NCI-H1417 treated with DMSO at 0.1 percent for 48 hours (cell line): ENCODE measurements at places on chromosomes 16 and 17.

GRCh38 chr17:72460711-72461110 lies 339.9 kb downstream of the SOX9 start:
- DNase-seq = no peak

DNA sequence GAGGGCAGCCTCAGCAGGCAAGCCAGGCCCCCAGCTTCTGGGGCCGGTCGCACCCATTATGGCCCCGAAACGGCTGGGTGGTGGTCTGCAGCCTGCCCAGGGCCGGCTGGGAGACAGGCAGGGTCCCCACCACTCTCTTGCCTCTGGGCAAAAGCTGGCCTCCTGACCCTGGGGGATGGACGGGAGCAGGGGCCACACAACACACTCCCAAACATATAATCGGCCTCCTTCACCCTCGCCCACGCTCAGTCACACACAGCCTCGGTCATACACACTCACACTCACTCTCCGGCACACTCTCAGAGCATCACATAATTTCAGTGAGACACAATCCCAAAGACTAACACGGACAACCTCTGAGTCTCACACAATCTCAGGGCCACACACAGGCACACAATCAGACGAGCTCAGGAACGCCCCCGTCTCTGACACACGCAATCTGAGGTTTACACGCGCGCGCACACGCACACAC lies 589 bp downstream of the PEMT start:
- no peak for DNase-seq

DNA sequence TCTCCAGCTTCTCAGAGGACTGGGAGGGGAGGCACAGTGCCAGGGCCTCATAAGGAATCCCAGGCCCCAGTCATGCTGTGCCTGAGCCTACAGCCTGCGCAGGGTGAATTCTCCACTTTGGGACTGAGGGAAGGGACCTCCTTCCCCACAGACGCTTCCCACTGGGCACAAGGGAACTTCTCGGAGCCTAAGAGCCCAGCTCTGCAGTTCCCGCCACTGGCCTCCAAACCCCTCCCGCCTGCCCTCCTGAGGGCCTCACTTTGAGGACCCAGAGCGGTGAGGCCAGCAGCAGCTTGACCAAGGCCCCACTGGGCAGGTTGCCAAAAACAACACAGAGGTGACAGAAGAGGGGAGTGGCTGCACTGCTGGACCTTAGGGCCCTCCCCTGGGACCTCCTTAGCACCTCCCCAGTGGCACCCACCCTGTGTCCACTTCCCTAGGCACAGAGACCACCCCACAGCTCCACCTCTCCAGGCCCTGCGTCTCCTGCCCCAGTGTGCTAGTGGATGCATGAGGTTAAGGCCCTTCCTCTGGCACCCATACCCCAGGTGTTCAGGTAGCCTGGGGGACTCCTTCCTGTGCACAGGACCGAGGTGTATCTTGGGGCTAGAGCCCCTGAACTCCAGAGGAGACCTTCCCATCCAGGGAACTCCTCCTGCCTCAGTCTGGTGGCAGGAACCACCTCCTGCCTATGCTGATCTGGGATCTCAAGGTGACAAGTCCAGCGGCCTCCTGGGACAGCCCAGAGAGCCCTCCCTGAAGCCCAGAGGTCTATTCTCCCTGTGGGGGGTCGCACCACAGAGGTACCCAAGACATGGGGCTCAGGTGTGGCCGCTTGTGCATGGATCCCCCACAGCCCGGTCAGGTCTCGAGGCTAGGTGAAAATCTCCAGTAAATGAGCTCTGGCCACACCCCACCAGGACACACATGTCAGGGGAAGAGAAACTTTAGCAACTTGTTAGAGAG lies 3.4 kb downstream of the CASKIN2 start:
- no peak for DNase-seq

- no peak for DNase-seq
Measured at GRCh38 chr17:42672038-42672437, 4.8 kb downstream of the PLEKHH3 start.

- no peak for DNase-seq
Measured at GRCh38 chr16:57041182-57042156, 50.9 kb upstream of the CPNE2 start.

- no peak for DNase-seq
Measured at GRCh38 chr16:87974178-87974577, 22.9 kb downstream of the BANP start.

GRCh38 chr16:87538594-87538993 lies 45.8 kb upstream of the ZCCHC14 start:
- no peak for DNase-seq

GRCh38 chr17:52148969-52149351 lies 9.6 kb downstream of the CA10 start:
- DNase-seq = no peak
